ENCODE measurements at places on chromosomes 1 and 21.

DNA sequence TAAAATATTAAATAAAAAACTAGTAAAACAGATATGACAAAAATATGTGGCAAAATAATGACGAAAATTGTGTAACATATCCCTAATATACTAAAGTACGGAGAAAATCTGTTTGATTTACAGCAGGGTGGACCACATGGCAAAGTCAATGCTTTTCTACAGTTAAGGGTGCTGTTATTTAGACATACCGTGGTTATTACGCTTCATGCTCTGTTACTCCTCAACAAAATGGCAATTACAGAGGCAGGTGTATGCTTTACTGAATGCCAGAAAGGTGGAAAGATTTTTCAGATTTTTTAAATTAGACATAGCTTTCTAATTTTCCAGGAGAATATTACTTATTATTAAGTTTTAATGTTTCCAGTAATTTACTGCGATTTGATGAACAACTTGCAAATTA lies 343.9 kb upstream of the DPYD start:
- no peak for DNase-seq

- no peak for DNase-seq
Observed at GRCh38 chr21:46326110-46326703, 2.3 kb downstream of the PCNT start.

- DNase-seq: no peak
Observed at GRCh38 chr1:30012455-30013440, 710.6 kb downstream of the MATN1 start.

DNA sequence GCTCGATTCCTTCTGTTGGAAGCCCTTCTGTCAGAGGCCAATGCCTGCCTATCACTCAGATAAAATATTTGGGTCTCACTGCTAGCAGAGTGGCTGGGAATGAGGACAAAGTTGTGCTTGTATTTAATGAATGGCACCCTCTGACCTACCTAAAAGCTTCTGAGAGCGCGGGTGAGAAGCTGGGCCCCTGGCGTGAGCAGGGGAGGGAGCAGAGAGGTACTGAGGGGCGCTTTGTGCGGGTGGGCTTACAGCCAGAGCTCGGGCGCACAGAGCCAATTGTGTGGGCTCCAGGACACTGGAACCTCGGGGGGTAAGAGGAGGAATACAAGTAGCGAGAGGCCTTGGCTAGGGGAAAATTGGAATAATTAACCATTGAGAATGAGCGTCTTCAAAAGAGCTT lies 32.3 kb downstream of the PCAT6 start:
- DNase-seq: no peak

DNA sequence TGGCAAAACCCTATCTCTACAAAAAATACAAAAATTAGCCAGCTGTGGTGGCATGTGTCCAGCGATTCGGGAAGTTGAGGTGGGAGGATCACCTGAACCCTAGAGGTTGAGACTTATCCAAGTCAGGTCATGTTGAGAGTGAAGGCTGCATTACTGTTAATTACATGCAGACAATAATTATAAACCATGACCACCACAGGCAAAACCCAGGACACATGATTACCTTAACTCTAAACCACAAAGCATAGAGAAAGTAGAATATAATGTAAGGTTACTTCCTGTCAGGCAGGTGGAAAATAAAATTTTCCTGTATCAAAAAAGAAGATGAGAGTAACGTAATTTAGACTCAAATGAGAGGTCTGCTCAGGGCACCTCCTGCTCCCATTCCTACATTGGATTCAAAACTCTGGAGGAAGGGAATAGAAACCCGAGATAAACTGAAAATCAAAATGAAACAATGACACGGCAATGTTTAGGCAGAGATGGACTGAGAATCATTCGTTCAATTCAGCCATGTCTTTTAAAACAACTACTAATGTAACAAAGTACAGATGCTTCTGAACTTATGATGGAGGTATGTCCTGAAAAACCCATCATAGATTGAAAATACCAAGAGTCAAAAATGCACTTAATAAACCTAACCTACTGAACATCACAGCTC lies 33.6 kb downstream of the RGS8 start:
- no peak for DNase-seq

DNA sequence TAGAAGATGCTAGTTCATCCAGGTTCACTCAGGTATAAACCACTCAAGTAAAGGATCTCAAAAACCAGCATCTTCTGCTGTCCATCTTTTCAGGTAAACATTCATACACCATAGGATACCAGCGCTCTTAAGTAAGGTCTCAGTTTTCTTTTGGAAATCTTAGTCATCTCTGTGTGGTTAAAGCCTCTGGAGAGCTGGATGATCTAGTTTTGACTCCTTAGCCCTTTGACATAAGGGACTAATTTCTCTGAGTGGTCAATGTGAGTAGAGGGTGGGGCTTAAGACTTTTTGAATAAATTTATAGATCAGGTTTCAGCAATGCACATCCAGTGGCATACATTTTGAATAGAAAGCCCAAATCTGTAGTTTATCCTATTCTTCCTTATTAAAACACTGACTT lies 92.3 kb downstream of the CTH start:
- no peak for DNase-seq

GRCh38 chr1:23598424-23598823 lies 39.1 kb upstream of the ID3 start:
- DNase-seq: no peak

- no peak for DNase-seq
Observed at GRCh38 chr1:200161801-200162200, 134.3 kb downstream of the NR5A2 start.

DNA sequence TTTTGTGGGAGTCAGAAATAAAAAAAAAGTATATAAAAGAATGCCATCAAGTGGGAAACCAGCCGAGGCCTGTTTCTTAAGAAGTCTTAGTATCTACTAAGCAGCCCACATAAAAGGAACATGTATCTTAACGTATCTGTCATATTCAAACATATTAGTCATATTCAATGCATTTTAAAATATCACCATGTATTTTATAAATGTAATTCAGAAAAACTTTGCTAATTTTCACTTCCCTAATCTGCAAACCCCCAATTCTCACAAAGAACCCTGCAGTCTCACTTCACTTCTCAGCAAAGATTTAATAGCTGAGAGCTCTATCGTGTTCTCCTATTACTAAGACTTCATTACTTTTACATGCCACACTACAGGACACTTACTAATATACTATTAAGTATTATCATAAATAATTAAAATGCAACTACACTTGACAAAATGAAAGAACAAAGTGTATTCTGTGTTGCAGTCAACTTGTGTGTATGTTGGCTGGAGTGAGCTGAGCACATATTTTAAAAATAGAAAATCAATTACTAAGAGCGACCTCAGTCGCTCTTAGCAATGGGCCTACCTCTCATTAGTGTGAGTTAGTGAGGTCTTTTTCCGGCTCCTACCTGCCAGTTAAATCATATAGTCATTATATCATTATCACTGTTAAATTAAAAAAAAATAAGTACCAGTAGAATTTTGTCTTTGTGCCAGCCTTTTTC lies 484.3 kb downstream of the LMO4 start:
- DNase-seq: peak; percentile 35

- no peak for DNase-seq
Observed at GRCh38 chr1:159121526-159121925, 45.0 kb upstream of the AIM2 start.

DNA sequence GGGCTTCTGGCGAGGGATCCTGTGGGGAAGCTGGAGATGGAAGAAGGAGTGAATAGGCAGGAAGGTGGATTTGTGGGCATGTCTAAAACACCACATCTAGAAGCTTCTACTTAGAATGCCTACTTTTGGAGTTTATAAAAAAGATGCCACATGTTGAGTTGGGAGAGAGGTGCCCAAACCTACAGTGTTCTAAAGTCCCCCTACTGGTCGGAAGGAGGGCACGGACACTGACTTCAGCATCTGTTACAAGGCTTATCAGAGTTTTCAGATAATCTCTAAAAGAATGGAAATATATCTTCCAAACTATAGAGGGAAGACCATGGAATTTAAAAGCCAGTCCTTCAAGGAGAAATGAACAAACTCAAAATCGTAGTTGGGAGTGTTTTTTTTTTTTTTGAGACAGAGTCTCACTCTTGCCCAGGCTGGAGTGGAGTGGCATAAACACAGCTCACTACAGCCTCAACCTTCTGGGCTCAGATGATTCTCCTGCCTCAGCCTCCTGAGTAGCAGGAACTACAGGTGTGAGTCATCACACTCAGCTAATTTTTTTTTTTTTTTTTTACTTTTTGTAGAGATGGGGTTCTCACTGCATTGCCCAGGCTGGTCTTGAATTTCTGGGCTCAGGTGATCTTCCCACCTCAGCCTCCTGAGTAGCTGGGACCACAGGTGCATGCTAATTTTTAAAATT lies 14.8 kb downstream of the IBA57 start:
- DNase-seq: no peak

- DNase-seq: no peak
Observed at GRCh38 chr21:44497703-44498126, 42.3 kb downstream of the KRTAP10-1 start.

- no peak for DNase-seq
Observed at GRCh38 chr1:18703041-18703621, 72.5 kb downstream of the PAX7 start.
